ENCODE measurements at places on chromosomes 3 and 15.

- DNase-seq, result no peak
These were observed 9.9 kb downstream of the SFMBT1 start for GRCh38 chr3:53035825-53036619.

DNA sequence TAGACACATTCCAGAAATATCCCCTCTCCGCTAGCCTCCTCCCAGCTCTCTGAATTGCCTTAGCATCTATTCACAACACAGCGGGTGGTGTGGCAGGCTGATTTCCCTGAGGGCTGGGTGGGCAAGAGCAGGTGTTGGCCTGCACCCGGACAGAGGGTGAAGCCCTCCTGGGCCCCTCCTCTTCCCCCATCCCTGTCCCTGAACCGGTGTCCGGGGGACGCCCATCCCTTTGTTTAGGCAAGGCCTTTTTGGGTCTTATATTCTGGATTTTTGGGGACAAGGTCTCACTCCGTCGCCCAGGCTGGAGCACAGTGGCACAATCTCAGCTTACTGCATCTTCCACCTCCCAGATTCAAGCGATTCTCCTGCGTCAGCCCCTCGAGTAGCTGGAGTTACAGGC, 55.2 kb upstream of the KLHL25 start:
- no peak for DNase-seq

DNA sequence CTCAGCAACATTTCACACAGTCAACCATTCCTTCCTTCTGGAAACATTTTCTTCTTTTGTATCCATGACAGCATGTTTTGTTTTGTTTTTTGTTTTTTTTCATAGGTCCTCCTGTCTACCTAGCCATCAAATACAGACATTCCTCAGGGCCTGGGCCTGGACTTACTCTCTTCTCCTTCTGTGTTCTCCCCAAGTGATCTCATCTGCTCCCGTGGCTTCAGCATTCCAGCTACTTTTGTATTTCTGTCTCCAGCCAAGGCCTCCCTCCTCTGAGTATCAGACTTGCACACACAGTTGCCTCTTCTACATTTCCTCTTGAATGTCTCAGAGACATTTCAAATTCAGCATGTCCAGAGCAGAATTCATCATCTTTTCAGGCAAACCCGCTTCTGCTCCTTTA, 82.4 kb downstream of the HCN4 start:
- no peak for DNase-seq

DNA sequence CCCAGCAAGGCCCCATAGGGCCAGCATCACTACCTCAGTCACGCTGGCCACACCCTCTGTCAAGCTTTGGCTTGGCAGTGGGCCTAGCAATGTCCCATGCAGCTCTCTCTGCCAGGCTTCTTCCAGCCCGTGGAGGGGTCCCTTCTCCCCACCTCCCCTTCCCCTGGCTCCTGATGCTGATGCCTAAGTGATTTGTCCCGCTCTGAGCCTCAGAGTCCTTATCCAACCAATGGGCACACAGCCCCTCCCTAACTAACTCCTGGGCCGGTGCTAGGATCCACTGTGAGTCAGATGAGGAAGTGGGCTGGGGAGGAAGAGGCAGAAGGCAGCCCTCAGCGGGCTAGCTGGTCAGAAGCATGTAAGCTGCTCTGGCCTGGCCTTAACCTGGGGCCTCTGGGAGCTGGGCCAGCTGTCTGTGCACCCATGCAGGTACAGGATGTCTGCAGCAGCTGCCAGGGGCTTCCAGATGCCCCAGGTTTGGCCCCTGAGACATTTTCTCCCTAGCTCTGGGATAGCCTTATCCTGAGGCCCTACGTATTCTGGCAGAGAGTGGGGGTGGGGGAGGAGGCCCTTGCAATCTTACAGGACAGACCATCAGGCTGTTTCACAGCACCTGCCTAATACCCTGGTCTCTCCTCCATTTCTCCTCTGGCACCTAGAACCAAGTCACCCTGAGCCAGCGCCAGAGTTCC, 740 bp upstream of the ZBTB47 start:
- no peak for DNase-seq

DNA sequence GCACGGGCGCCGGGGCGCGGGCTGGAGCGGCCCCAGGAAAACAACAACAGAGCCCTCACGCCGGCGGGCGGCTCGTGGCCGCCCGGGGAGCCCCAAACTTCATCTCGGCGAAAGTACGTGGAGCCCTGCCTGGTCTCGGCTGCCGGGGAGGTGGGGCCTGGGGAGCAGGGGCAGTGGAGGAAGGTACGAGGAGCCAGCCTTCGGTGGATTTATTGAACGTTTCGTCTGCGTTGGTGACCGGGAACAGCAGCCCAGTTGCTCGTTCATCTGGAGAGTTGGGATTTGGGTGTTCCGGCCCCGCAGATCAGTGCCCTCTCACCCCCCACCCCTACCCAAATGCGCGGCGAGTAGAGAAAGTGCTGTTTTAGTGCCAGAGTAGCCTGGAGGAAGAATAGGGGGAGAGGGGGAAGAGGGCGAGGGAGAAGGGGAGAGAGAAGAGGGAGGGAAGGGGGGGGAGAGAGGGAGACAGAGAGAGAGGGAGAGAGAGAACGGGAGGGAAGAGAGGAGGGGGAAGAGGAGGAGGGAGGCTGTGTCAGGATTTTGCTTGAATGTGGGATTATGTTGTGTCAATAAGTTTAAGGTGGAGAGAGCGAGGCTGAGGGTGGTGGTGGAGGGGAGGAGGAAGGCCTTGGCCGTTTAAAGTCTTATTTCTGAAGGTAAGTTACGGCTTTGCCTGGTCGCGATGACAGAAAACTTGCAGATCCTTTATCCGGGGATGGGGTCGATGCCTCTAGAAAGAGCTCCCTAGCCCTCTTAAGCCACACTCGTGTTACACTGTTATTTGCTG, 970 bp downstream of the BBX start:
- no peak for DNase-seq

Data from stimulated activated CD4-positive, alpha-beta T cell treated with anti-CD3 and anti-CD28 coated beads, TNF-alpha, amount 100 ng/mL, for 1 hour (primary cell).